Bone marrow (tissue), 2 donors: ENCODE measurements at places on chromosomes 16 and 17.
A peak's percentile ranks its signal among the peaks of the same experiment; 100 is the strongest.

DNA sequence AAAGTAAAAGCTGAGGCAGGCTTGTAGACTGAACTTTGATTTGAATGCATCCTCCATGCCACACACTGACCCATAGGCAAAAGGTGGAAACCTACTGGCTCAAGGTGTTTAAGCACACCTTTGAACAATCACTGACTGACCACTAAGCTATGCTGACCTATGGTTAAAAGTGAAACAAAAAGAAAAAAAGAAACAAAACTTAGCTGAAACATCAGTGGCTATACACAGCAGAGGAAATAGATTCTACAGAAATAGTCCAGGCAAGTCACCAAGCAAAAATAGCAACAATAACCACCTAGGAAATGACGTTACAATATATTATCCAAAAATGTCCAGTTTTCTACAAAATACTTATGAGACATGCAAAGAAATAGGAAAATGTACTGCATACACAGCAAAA, 60.2 kb downstream of the RPGRIP1L start:
- DNase-seq: no peak

DNA sequence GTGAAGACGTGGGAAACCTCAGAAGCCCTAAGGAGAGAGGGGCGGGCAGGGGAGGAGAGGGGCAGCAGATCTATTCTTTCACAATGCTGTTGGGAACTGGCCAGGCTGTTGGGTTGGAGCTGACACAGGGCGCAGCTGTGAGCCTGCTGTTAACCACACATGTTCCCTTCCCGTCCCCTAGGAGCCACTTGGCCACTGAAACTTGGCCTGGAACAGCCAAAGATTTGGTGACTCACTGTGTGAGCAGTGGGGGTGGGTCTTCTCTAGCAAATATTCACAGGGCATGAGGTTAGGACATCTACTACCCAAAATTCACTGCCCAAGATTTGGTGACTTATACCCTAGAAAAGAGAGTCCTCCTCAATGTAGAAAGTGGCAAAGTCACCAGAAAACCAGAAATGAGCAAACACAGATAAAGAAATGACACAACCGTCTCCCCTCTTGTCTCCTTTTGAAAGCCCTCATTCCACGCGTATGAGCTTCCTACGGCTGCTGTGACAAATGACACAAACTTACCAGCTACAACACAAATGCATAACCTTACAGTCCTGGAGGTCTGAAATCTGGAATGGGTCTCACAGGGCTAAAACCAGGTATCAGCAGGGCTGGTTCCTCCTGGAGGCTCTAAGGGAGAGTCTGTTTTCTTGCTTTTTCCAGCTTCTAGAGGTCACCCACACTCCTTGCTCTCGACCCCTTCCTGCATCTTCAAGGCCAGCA, 6.3 kb downstream of the TBC1D16 start:
- DNase-seq: peak; percentile 5

DNA sequence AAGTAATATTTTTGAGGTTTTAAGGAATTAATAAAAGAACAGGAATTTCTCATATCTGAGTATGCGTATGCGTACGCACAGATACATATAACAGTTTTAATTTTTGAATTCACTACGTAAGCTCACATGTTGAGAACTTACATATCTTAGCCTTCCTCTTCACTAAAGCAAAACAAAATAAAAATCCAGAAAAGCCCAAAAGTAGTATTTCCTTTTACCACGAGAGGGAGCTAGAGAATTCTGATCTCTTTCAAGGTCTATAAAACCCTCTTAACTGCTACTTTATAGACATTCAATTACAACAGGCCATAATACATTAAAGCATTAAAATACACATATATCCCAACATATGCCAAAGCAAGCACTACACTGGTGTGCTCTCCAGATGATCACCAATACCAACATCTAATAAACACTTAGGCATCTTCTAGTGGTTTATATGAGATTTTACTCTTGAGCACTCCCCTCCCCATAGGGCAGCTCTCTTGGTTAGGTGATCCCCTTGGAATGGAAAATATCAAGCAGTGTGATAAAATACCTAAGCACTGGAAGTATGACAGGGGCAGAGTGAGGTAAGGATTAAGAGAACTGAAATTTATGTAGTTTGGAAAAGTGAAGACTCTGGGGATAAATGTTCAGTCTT, 94.0 kb downstream of the SKAP1 start:
- peak; percentile 53 for DNase-seq

DNA sequence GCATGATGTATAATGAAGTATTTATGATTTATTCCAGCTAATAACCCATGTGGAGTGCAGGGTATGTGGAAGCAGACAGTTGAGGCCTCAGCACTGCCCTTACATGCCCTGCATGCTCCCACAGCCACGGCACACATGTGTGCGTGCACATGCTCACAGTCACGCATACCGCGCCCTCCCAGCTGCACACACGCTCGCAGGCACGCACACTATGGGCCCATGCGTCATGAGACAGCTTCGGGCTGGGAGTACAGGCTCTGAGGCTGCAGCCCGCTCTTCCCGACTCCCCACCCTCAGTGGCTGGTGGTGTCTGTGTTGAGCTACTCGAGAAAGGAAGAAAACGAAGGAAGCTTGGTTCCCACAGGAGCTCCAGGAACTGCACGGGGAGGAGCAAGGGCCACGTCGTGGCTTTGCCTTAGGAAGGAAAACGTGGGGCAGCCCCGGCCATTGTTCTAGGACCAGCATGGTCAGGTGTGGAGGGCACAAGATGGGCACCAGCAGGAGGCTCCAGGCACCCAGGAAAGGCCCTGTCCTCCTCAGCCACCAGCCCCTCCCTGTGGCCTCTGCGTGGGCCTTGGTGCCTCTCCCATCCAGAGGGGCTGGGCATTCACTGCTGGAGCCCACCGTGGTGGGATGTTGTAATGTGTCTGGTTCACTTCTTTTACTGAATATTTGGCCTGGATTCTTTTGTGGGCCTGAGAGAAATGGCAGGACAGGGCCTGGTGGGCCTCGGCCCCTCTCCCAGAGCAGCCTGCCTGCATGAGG, 27.5 kb upstream of the CDH15 start:
- DNase-seq: no peak

GRCh38 chr16:52861614-52862022, 191.1 kb downstream of the CHD9NB start:
- no peak for DNase-seq

- no peak for DNase-seq
These were observed 705 bp downstream of the FOXK2 start for GRCh38 chr17:82519971-82520903.

DNA sequence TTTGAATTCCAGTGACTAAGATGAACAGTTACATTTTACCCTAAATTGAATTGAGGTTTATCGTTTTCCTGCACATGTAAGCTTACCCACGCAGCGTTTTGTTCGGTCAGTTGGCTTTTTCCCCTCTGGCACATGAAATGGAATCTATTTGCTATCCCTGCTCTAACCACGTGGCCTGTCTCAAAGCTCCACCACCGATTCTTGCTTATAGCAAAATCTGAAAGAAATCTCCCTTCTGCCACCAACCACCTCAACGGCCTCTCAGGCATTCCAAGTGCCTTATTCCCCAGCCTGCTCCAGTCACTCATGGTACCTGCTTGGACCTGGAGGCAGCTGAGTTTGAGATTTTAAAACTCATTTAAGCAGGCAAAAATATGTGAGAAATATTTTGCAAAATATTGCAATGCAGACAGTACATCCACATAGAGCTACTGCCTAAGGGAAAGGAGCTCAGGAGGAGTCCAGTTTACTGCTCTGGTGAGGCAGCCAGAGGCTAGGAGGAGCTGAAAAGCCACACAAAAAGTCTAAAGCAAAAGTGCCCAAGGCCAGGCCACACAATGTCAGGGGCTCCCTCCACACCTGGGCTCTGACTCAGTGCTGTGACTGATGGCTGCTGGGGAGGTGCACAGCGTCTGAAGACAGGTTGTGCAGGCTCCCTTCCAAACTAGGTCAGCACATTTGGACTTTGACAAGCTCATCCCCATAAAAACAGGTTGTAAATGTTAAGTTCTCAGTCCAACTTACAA, 26.4 kb downstream of the ARHGAP17 start:
- DNase-seq: no peak

- DNase-seq: no peak
These were observed 33.7 kb downstream of the IST1 start for GRCh38 chr16:71929048-71929447.

GRCh38 chr16:67027046-67027445, 1.9 kb upstream of the CBFB start:
- DNase-seq: no peak

GRCh38 chr17:63703556-63704258, 3.8 kb upstream of the LIMD2 start:
- no peak for DNase-seq
